ENCODE measurements at places on chromosomes 12 and 14.

GRCh38 chr12:80936642-80937390 lies 918 bp downstream of the LIN7A start:
- peak; percentile 58 for DNase-seq

DNA sequence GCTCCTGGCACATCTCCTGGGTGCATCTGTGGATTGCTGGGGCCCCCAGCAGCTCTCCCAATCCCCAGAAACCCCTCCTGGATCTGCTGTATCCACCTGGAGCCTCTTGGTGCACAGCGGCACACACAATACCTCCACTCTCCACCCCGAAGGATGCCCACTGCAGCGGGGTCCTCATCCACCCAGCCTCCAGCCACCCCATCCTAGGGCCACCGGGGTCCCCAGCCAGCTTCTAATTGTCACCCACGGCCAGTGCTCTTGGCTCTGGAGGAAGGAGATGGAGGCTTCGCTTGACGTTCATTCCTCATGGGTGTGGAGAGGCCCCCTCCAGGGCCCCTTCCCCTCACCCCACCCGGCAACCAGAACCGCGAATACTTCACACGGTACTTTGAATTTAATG lies 31.6 kb upstream of the TMEM179 start:
- no peak for DNase-seq

- DNase-seq: no peak
Observed at GRCh38 chr12:116148844-116149243, 128.6 kb downstream of the MED13L start.

DNA sequence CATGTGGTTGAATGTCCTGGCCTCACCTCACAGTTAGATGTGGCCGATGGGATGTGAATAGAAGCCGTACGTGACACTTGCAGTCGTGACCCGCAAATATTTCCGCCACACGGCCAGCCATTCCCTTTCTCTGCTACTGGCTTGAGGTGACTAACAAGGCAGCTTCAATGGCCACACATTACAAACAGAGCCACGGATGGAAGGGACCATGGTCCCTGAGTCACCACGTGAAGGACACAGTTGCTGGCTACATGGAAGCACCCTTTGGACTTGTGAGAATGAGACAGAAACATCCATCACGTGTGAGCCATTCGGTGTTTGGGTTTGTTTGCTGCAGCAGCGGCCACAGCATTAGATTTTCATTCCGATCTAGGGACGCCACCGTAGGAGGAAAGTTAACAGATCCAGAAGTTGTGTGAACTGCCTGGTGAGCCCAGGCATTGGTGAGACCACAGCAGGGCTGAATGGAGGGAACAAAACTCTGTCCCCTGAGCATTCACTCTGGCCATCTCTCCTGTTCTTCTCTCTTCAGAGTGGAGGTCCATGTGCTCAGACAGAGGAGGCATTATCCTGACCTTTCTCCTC lies 33.5 kb upstream of the ADGRD1 start:
- no peak for DNase-seq

DNA sequence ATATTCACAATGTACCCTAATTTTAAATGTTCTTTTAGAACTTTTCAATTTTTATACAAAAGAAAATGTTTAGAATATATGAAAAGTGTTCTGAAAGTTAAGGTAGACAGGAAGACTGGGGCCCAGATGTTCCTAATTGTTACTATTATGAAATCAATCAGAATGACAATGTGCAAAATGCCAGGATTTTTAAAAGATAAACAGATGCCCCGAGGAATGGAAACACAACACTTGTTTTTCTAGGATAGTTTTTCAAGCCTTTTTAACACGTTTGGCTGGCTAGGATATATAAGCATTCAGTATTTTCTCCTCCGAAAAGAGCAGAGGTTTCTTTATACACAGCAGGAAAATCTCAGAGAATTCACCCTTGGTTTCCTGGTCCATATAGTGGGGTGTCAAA lies 106.8 kb downstream of the ESR2 start:
- no peak for DNase-seq

- DNase-seq: no peak
Observed at GRCh38 chr12:2363836-2364609, 311.2 kb downstream of the CACNA1C start.

- DNase-seq: no peak
Observed at GRCh38 chr14:33742166-33742565, 208.7 kb downstream of the EGLN3 start.

GRCh38 chr12:47556261-47557030 lies 149.4 kb downstream of the RPAP3 start:
- no peak for DNase-seq

DNA sequence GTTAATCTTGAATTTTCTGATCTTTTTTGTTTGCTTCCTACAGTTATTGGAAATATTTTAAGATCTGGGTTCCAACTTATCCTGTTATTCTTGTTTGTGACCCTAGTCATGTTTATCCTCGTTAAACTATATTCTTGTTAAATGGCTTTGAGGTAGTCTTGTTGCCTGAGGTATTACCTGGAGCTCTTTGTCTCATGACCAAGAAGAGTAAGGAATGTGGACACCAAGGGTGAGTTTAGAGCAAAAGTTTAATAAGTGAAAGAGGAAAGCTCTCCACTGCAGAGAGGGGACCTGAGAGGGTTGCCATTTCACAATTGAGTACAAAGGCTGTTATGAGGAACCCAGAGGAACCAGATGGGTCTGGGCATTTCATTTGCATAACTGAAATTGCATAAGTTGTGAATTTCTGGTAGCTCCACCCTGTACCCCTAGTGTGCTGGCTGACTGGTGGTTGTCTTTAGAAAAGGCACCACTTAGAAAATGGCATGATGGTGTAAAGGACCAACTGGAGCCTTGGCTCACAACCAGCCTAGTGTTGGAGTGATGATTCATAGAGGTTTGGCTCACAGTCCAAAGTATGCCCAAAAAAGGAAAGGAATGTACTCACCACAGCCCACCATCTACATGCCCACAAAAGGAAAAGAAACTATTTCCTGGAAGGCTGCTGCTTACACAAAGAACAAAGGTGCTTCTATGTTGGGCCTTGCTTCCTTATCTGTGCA lies 36.7 kb upstream of the RESF1 start:
- peak; percentile 36 for DNase-seq

GRCh38 chr14:89017417-89017816 lies 193.0 kb downstream of the TTC8 start:
- no peak for DNase-seq

DNA sequence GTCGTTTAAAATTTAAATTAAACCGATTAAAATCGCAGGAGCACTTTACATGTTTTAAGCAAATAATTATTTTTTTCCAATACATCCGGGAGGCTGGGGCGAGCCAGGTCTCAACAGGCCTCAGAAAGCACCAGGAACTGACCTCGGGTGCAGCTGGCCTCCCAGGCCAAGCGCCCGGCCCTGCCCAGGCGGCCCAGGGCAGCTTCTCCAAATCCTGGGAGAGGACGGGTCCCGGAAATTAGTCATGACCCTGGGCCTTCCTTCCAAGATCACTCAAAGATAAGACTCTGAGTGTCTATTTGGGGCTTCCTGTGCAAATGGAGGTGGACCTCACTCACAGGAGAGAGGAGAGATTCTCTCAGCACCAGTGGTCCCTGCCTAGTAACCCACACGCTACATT lies 177.1 kb downstream of the BCL11B start:
- no peak for DNase-seq

- DNase-seq: peak; percentile 2
Observed at GRCh38 chr14:83342590-83342989, 1808.9 kb upstream of the SEL1L start.

DNA sequence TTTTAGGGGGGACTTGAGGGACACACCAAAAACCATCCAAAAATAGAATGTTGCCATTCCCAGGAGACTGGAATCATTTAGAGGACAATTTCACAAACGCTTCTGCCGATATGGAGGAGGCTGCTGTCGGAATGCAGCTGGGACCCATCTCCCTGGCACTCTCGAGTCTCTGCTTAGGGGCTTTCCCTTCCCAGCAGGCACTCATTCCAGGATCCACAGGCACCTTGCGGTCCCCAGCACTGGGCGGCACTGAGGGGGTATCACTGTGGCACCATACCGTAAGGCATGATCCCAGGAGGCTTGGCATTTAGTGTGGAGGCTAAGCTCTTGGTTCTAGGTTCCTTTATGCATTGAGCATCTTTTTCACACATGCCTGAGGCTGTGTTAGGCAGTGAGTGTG lies 36.6 kb upstream of the LTBP2 start:
- no peak for DNase-seq

- no peak for DNase-seq
Observed at GRCh38 chr14:99382071-99382470, 98.6 kb downstream of the SETD3 start.

GRCh38 chr14:30757082-30757481 lies 117.3 kb upstream of the COCH start:
- no peak for DNase-seq

DNA sequence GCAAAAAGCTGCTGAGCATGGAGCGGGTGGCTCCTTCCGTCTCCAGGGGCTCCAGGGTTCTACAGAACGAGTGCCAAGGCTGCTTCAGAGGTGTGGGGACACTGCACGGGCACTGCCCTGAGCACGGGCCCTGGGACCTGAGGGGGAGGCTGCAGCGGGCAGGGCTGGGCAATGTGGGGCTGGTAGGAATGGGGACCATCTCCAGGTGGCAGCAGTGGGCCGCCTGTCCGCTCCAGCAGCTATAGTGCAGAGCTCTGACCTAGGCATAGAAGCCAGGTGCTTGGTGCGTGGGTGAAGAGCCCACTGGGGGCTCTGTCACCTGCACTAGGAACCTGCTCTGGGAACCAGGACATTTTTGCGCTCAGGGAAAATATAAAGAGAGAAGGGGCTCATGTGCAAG lies 22.3 kb downstream of the HDAC7 start:
- DNase-seq: no peak

DNA sequence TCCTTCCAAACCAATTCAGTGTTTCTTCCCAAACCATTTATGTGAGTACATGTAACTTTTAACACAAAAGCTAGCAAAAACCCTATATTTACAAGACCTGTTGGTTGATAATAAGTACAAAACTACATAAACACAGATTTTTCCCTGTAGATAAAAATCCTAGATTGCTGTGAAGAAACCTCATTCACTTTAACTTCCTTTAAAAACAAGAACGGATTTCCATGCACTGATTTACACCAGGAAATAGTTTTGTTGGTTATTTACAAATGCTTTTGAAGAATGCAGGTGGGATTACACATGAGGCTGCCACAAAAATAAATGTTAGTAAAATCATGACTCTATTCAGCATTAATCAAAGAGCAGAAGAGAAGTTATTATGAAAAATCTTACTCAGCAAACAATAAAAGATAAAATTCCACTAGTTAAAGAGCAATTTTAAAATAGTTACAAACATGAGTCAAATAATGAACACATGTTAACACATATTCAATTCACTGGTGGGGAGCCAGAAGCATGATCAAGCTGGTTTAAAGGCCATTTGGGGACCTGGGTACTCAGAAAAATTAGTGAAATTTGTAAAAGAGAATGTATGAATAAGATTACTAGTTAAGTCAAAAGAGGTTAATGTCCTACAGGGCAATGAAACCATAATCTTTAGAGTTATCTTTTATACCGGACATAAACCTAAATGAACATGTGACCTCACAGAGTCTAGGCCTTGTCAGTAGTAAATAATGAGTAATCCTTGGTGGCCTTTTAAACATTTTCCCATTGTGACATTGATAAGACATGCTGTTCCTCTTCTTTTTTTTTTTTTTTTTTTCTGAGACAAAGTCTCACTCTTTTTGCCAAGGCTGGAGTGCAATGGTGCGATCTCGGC lies 79.9 kb downstream of the PHLDA1 start:
- peak; percentile 50 for DNase-seq

- no peak for DNase-seq
Observed at GRCh38 chr14:97311411-97311810, 514.2 kb downstream of the VRK1 start.

GRCh38 chr14:75636100-75636692 lies 24.5 kb downstream of the ERG28 start:
- DNase-seq: peak; percentile 86

DNA sequence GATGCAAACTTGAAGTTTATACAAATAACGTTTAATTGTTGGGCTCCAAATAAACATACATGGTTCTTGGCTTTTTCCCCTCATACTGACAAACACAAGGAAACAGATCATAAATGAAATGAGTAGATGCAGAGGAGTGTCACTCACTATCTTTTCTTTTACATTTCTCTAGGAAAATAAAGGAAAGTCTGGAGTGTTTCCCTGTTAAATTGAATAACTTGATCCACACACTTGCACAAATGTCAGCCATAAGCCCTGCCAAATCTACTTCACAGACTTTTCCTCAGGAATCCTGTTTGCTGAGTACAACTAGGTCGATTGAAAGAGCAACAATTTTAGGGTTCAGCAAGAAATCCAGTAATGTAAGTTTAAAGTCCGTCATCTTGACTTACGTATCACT lies 175.3 kb downstream of the PLCZ1 start:
- DNase-seq: no peak

GRCh38 chr12:108046650-108047049 lies 82.4 kb upstream of the WSCD2 start:
- no peak for DNase-seq

All from EH (cell line).